ENCODE measurements at places on chromosomes 7 and 10. TPM values are rescaled to one million over a fixed set of nuclear protein-coding genes. Genes with fewer than 3 reads are reported as not detected.

- no peak for DNase-seq
- no peak overlapping the region for H3K4me3 ChIP-seq
- no peaks in the 10 kb centered on the region for H3K36me3 ChIP-seq
- no peak overlapping the region for H3K27ac ChIP-seq
- H3K4me1 ChIP-seq, result no peaks in the 10 kb centered on the region
Observed at GRCh38 chr7:85695533-85695932, 508.7 kb upstream of the SEMA3D start.

- no peaks in the 10 kb centered on the region for H3K36me3 ChIP-seq
- DNase-seq, result no peak
- no peak overlapping the region for H3K27ac ChIP-seq
- H3K4me1 ChIP-seq, result no peaks in the 10 kb centered on the region
Observed at GRCh38 chr10:21212348-21212747, 313.1 kb downstream of the SKIDA1 start.

Gene SH2B2
- total RNA-seq, result 0.25 TPM

DNA sequence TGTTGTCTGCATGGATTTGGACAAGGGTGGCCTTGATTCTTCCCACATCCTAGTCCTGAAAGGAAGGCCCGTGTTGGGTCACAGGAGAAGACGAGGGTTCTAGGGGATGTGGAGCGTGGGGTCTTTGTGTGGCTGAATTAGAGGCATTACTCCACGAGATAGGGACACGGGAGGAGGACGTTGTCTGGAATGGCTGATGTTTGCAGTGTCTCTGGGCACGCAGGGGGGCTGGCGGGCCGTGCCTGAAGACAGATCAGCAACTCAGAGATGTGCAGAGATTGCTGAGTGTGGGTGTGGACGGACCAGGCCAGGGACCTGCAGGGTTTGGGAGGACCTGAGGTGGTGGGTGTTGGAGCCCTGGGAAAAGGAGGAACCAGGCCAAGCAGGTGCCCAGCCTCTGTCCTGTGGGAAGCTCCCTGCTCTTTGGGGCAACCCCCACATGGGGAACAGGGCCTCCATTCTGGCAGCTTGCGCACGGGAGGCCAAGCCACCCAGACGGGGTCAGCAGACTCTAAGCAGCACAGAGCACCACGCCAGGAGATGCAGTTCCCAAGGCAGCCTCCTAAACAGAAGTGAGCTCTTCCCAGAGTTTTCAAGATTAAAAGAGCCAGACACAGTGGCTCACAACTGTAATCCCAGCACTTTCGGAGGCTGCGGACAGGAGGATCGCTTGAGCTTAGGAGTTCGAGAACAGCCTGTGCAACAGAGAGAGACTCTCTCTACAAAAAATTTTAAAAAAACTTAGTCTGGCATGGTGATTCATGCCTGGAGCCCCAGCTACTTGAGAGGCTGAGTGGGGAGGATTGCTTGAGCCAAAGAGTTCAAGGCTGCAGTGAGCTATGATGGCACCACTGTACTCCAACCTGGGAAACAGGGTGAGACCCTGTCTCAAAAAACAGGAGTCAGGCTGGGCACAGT lies 71.0 kb upstream of the GTF2I start:
- DNase-seq, result no peak
- peaks cover 7% of the 10 kb centered on the region for H3K4me1 ChIP-seq
- no peak overlapping the region for H3K4me3 ChIP-seq

DNA sequence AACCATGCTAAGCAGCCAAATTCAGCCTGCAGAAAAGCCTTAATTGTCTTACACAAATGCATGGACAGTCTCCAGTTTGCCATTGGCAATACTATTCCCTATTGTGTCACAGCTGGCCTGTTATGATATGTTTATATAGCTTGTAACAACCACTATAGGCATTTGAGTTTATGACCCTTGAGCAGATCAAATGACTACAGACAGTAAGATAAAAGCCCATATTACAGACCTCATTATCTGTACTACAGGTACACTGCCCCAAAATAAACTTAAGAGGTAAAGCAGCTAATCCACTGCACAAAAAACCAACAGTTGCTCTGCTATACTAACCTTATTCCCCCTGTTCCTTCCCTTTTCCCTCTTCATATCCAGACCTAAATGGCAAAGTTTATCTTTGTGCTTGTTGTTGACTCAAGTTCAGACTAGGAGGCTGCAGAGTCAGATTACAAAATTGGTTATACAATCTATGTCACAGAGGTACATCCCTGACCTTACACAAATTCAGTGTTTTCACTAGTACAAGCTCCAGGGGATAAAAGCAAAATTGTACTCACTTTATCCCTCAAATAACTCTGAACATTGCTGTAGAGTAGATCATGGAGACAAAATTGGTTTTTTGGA lies 218.4 kb downstream of the GRM8 start:
- H3K4me1 ChIP-seq, result no peaks in the 10 kb centered on the region
- DNase-seq, result no peak
- H3K27ac ChIP-seq, result no peak overlapping the region
- H3K36me3 ChIP-seq, result no peaks in the 10 kb centered on the region
